Sciatic nerve (tissue), 2 donors: ENCODE measurements at places on chromosomes 7 and 10. TPM values are rescaled to one million over a fixed set of nuclear protein-coding genes. Genes with fewer than 3 reads are reported as not detected.

PTPN20 gene
- total RNA-seq = 5.3 TPM

VGF gene
- not detected for total RNA-seq

SLC13A1 gene
- not detected for total RNA-seq

AZGP1 gene
- 120 TPM for total RNA-seq

RADIL gene
- total RNA-seq = 19.8 TPM

MYPN gene
- total RNA-seq = 0.13 TPM

PAPSS2 gene
- total RNA-seq = 32.3 TPM

SUMF2 gene
- 86.4 TPM for total RNA-seq

MMD2 gene
- 3.7 TPM for total RNA-seq

SHTN1 gene
- total RNA-seq = 23.2 TPM

AUTS2 gene
- total RNA-seq = 129 TPM

LRRC4 gene
- 14.7 TPM for total RNA-seq

PI4K2A gene
- total RNA-seq = 16.1 TPM

CLCN1 gene
- not detected for total RNA-seq

AOC1 gene
- total RNA-seq = not detected

CREB3L2 gene
- 103 TPM for total RNA-seq

ZP3 gene
- 1.7 TPM for total RNA-seq

LRRC17 gene
- total RNA-seq = 4.2 TPM

SCRN1 gene
- 176 TPM for total RNA-seq

LIPM gene
- total RNA-seq = not detected

CPA2 gene
- total RNA-seq = 1.2 TPM

POT1 gene
- total RNA-seq = 33.8 TPM

SFTPD gene
- total RNA-seq = 0.36 TPM

GPR141 gene
- 1.8 TPM for total RNA-seq

CRTAC1 gene
- 23.0 TPM for total RNA-seq

SPACDR gene
- 3.6 TPM for total RNA-seq

PWWP2B gene
- 13.3 TPM for total RNA-seq

ZNF239 gene
- total RNA-seq = 6.2 TPM

TFEC gene
- 10.3 TPM for total RNA-seq

PPP1R9A gene
- total RNA-seq = 47.9 TPM

CTAGE4 gene
- 2.3 TPM for total RNA-seq

OGDHL gene
- total RNA-seq = not detected

ENTPD1 gene
- 28.7 TPM for total RNA-seq

ZDHHC4 gene
- total RNA-seq = 41.4 TPM

GALNT11 gene
- 37.4 TPM for total RNA-seq

PARP12 gene
- total RNA-seq = 41.8 TPM

TFR2 gene
- total RNA-seq = 1.2 TPM

EN2 gene
- total RNA-seq = not detected

DPP6 gene
- total RNA-seq = 0.62 TPM

SRRM3 gene
- total RNA-seq = 2.9 TPM

WIPF3 gene
- total RNA-seq = 5.3 TPM

LIPN gene
- total RNA-seq = 0.31 TPM

MEOX2 gene
- 142 TPM for total RNA-seq

DPYSL4 gene
- 0.31 TPM for total RNA-seq

C10orf67 gene
- total RNA-seq = 1.2 TPM
